ENCODE measurements at places on chromosomes 1 and 21. TPM values are rescaled to one million over a fixed set of nuclear protein-coding genes. Genes with fewer than 3 reads are reported as not detected.

Gene UBE4B
- 91.0 TPM for total RNA-seq

Gene FLG2
- total RNA-seq = not detected

Gene ROR1
- 73.6 TPM for total RNA-seq

Gene DFFB
- total RNA-seq = 9.2 TPM

Gene C1orf116
- 3.8 TPM for total RNA-seq

Gene TMEM81
- total RNA-seq = 5.9 TPM

Gene BMP8B
- 0.37 TPM for total RNA-seq

Gene NEGR1
- 1.3 TPM for total RNA-seq

Gene CYP4A22
- not detected for total RNA-seq

Gene LCE1D
- total RNA-seq = not detected
